HFFc6 (cell line): ENCODE measurements at places on chromosomes 6 and 20. TPM values are rescaled to one million over a fixed set of nuclear protein-coding genes. Genes with fewer than 3 reads are reported as not detected.

GRCh38 chr6:121879149-121879548, 443.7 kb downstream of the GJA1 start:
- H3K27ac ChIP-seq = no peak overlapping the region
- H3K4me1 ChIP-seq = peaks cover 61% of the 10 kb centered on the region
- peak; percentile 77 for DNase-seq

DNA sequence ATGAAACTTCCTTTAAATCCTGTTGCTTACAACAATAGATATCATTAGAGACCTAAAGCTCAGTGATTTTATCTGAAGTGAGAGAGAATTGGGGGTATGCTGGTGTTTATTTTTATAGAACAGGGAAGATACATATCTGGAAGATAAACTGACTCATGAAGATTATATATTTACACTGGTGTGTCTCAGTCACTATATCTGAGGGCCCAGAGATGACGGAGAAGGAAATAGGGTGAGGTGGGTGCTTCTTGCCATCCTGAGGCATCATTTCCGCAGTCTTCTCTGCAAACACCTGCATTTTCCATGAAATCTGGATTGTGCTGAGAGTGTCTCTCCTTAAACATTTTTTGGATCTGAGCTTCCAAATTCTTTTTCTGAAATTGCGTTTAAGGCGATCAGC, 5.9 kb upstream of the PLCB1 start:
- no peaks in the 10 kb centered on the region for H3K36me3 ChIP-seq
- no peak overlapping the region for H3K4me3 ChIP-seq
- no peak for DNase-seq

- peak; percentile 6 for DNase-seq
- H3K27ac ChIP-seq = peak overlapping the region; percentile 84
- H3K4me3 ChIP-seq = peak overlapping the region; percentile 97
- H3K36me3 ChIP-seq = no peaks in the 10 kb centered on the region; the same call in 1 of the 2 replicates
These were observed 662 bp downstream of the ENTPD6 start for GRCh38 chr20:25195962-25196785.

- no peak overlapping the region for H3K27ac ChIP-seq
- H3K4me1 ChIP-seq = no peaks in the 10 kb centered on the region
- no peaks in the 10 kb centered on the region; the same call in 1 of the 2 replicates for H3K27me3 ChIP-seq
- H3K4me3 ChIP-seq = no peak overlapping the region
These were observed 90.3 kb downstream of the SLC22A3 start for GRCh38 chr6:160438481-160438880.

DNA sequence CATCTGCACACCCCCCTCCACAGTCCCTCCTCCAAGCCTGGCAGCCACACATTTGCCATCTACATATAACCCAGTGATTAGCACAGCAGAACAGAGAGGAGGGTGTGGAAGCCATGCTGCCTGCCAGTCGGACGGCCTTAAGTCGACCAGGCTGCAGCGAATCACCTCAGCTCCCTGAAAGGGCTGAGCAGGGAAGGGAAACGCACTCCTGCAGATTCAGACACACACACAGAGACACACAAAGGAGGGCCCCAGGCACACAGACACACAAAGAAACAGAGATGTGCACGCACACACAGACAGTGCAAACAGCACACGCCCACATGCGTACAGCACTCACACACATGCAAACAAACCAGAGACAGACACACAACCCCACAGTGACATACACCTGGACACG, 11.2 kb upstream of the SIRPA start:
- no peak for DNase-seq
- no peaks in the 10 kb centered on the region for H3K36me3 ChIP-seq
- peaks cover 12% of the 10 kb centered on the region for H3K4me1 ChIP-seq
- H3K27me3 ChIP-seq = peaks cover 16% of the 10 kb centered on the region
- H3K27ac ChIP-seq = no peak overlapping the region
- H3K4me3 ChIP-seq = no peak overlapping the region; the same call in 1 of the 2 replicates

DNA sequence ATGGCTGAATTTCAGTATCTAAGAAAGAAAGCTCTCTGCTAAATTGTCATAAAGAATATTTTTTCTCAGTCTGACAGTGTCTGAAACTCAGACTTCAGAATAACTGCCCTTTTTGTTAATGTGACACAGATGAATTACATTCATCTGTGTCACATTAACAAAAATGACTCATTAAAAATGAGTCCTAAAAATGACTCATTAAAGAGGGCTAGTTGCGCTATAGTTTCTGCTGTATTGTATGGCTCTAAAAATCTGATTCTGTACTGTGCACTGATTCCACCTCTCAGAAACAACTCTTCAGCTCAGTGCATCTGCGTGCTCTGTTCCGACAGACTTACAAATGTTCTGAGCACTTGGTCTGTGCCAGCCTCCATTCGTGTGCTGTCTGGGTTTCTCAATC, 15.0 kb downstream of the RNF114 start:
- peaks cover 61% of the 10 kb centered on the region for H3K4me1 ChIP-seq
- peaks cover 48% of the 10 kb centered on the region for H3K36me3 ChIP-seq
- peak; percentile 82 for DNase-seq
- H3K27me3 ChIP-seq = peaks cover 2% of the 10 kb centered on the region
- peak overlapping the region; percentile 96 for H3K27ac ChIP-seq

DNA sequence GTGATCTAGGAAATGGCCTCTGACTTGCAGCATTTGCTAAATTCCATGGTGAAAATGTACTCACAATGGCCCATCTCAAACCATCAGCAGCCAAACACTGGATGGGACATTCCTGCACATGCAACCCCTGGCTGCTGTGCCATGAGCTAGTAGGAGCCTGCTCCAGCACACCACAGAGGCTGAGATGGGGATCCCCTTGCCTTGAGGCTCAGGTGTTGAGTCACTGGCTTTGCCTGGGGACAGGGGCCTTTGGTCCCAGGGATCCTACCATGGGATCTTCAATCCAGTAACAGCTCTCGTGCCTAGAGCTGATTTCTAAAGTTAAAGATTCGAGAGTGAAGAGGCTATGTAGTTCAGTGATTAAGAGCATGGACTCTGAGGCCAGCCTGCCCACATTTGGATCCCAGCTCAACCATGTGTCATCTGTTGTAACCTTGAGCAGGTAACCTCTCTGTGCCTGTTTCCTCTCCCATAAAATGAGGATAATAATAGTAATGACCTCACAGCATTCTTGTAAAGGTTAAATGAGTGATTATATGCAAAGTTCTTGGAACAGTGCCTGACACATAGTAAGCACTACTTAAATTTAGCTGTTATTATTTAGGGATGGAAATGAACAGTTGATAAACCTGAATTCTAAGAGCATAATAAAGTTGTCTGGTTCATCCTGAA, 16.4 kb downstream of the FOXQ1 start:
- H3K27me3 ChIP-seq = no peaks in the 10 kb centered on the region; the same call in 1 of the 2 replicates
- H3K4me3 ChIP-seq = no peak overlapping the region
- H3K27ac ChIP-seq = no peak overlapping the region
- peaks cover 58% of the 10 kb centered on the region for H3K4me1 ChIP-seq
- H3K36me3 ChIP-seq = peaks cover 17% of the 10 kb centered on the region

GRCh38 chr20:62780204-62780603, 16.1 kb upstream of the MRGBP start:
- H3K4me3 ChIP-seq = no peak overlapping the region
- peaks cover 2% of the 10 kb centered on the region for H3K27me3 ChIP-seq
- DNase-seq = no peak
- H3K4me1 ChIP-seq = peaks cover 6% of the 10 kb centered on the region

- H3K36me3 ChIP-seq = no peaks in the 10 kb centered on the region
- H3K27me3 ChIP-seq = peaks cover 4% of the 10 kb centered on the region
- no peak overlapping the region for H3K27ac ChIP-seq
- peaks cover 8% of the 10 kb centered on the region; the same call in 1 of the 2 replicates for H3K4me1 ChIP-seq
These were observed 13.6 kb downstream of the GLYATL3 start for GRCh38 chr6:49513153-49513989.

DNA sequence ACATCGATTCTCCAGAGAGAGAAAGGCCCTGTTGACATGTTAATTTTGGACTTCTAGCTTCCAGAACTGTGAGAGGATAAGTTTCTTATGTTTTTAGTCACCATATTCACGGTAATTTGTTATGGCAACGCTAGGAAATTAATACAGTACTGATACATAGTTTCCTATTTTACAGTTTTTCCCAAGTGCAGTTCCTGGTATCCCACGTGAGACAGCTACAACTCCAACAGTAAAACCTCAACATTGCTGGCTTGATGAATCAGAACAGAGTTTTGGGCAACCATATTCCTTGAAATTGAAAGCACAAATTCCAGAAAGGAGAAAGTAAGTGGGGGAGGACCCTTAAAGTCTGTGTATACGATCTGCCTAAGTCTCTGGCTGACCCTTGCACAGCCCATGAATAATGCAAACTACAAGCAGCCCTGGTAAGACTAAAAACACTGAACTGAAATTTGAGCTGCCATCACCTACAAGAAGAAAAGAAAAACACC, 505.1 kb upstream of the NRSN1 start:
- peaks cover 4% of the 10 kb centered on the region; the same call in 1 of the 2 replicates for H3K36me3 ChIP-seq
- H3K27ac ChIP-seq = no peak overlapping the region
- no peak overlapping the region for H3K4me3 ChIP-seq

DNA sequence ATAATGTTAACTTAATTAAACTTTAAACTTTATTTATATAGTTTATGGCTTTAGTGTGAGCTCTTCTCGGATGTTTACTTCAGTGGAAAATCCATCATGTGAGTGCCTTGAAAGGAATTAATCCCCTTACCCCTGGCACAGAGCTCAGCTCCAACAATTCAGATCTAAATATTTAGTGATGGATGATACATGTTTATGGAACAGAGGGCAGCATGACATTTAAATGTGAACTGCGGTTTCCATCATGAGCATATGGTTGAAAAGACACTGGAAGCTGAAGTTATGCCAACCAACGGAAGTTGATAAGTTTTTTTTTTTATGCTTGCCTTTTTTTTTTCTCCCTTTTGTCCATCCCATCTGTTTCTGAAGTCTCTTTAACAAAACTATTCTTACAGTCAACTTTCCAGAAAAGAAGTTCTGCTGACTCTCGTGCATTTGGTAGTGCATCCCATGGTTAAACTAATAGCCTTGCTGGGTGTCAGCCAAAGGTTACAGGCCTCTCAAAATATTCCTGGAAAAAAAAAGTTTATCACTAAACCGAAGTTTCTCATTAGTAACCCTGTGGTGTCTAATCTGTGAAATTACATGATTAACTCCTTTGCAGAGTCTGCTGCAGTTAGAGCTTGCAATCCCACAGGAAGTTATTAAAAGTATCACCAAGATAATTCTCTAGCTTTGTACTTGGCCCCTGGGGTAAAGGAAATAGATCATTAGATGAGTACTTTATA, 243.9 kb upstream of the TCF21 start:
- H3K36me3 ChIP-seq = no peaks in the 10 kb centered on the region
- H3K27me3 ChIP-seq = no peaks in the 10 kb centered on the region
- H3K4me1 ChIP-seq = peaks cover 58% of the 10 kb centered on the region
- peak overlapping the region; percentile 44 for H3K4me3 ChIP-seq
- H3K27ac ChIP-seq = peak overlapping the region; percentile 84

GRCh38 chr6:127464881-127465459, 5.8 kb upstream of the KIAA0408 start:
- peaks cover 44% of the 10 kb centered on the region for H3K4me1 ChIP-seq
- peaks cover 2% of the 10 kb centered on the region; the same call in 1 of the 2 replicates for H3K27me3 ChIP-seq
- H3K4me3 ChIP-seq = no peak overlapping the region
- H3K36me3 ChIP-seq = no peaks in the 10 kb centered on the region
- DNase-seq = peak; percentile 72

GRCh38 chr6:99434702-99435530, 9.8 kb upstream of the PNISR start:
- H3K4me1 ChIP-seq = 0 out of 2 replicates have a peak, but pooled peaks cover 5% of the 10 kb centered on the region
- no peak overlapping the region for H3K4me3 ChIP-seq
- DNase-seq = peak; percentile 33
- no peaks in the 10 kb centered on the region for H3K27me3 ChIP-seq

GRCh38 chr6:142155895-142156757, 9.1 kb downstream of the VTA1 start:
- H3K36me3 ChIP-seq = peaks cover 5% of the 10 kb centered on the region
- H3K4me1 ChIP-seq = peaks cover 66% of the 10 kb centered on the region
- H3K4me3 ChIP-seq = no peak overlapping the region; the same call in 1 of the 2 replicates
- peak overlapping the region; percentile 76 for H3K27ac ChIP-seq

DNA sequence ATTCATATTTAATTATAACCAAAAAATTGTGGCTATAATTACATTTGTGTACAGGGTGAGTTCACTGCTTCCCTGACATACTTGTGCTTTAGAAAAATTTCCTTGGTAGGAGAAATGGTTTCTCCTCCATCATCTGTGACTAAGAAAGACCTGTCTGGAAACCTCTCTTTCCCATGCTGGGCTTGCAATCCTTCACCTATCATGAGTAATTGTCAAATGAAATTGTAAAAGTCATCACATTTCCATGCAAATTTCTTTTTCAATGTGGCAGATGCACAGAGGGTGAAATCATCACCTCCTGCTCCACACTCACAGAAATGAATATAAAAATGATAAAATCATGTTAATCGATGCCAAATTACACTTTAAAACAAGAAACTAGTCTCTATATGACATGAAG, 1.5 kb upstream of the SIRPB1 start:
- no peaks in the 10 kb centered on the region for H3K36me3 ChIP-seq
- no peak overlapping the region for H3K4me3 ChIP-seq
- DNase-seq = no peak
- no peak overlapping the region for H3K27ac ChIP-seq

GRCh38 chr6:162856885-162857284, 129.1 kb downstream of the PACRG start:
- H3K27me3 ChIP-seq = no peaks in the 10 kb centered on the region
- H3K27ac ChIP-seq = no peak overlapping the region
- peaks cover 8% of the 10 kb centered on the region for H3K4me1 ChIP-seq
- H3K36me3 ChIP-seq = no peaks in the 10 kb centered on the region
- peak; percentile 75 for DNase-seq

DNA sequence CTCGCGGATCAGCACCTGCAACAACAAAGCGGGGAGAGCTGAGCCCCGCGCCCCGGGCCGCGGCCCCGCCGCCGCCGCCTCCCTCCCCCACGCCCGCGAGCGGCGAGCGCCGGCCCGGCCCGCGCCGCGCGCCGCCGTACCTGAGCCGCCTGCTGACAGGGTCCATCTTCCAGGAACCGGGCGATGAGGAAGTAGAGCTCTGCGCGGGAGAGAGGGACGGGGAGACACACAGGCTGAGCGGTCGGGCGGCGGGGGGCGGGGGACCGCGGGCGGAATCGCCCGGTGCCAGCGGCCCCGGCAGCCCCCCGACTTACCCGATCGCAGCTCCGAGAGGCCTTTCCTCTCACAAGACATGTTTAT, 359 bp downstream of the PHIP start:
- peaks cover 48% of the 10 kb centered on the region for H3K4me1 ChIP-seq
- H3K36me3 ChIP-seq = peaks cover 8% of the 10 kb centered on the region
- DNase-seq = no peak
- H3K27me3 ChIP-seq = peaks cover 2% of the 10 kb centered on the region
- peak overlapping the region; percentile 96 for H3K27ac ChIP-seq

- no peak overlapping the region for H3K4me3 ChIP-seq
- H3K36me3 ChIP-seq = no peaks in the 10 kb centered on the region
- no peaks in the 10 kb centered on the region for H3K4me1 ChIP-seq
- peaks cover 5% of the 10 kb centered on the region; the same call in 1 of the 2 replicates for H3K27me3 ChIP-seq
- no peak overlapping the region for H3K27ac ChIP-seq
- DNase-seq = no peak
These were observed 81.7 kb downstream of the COL9A1 start for GRCh38 chr6:70221025-70221714.

PHIP gene
- 15.1 to 17.7 TPM (median 16.8 TPM) in 3 replicates for total RNA-seq

HDGFL1 gene
- total RNA-seq = not detected in 3 replicates

LATS1 gene
- total RNA-seq = 19.6 to 22.1 TPM (median 20.1 TPM) in 3 replicates

ECT2L gene
- not detected in 2 replicates for total RNA-seq

WFDC6 gene
- not detected in 3 replicates for total RNA-seq

NEURL2 gene
- total RNA-seq = 1.2 to 2.0 TPM (median 1.7 TPM) in 3 replicates

FRK gene
- 0.02 TPM in 2 of 3 replicates, not detected in the other for total RNA-seq
